GM12865 (cell line): ENCODE measurements at places on chromosomes 1 and 21.

DNA sequence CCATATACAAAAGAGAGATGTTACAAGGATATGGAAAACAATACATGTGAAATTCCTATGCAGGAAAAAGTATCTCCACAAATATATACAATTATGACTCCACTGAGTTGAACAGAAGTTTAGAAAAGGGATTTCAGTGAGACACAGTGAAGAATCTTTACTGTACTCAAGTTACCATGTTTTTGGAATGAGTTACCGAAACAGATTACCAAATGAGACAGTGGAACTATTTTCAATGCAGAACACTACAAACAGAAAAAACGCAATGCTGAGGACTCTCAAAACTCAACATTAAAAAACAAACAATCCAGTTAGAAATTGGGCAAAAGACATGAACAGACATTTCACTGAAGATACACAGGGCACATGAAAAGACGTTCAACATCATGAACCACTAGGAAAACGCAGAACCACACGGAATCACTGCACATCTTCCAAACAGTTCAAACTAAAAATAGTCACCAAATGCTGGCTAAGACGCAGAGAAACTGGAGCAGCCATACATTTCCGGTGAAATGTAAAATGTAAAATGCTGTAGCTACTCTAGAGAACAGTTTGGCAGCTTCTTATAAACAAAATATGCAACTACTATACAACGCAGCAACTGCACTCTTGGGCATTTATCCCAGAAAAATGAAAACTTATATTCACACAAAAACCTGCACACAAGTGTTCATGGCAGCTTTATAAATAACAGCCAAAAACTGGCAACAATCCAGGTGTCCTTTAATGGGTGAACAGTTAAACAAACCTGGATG, 118.7 kb downstream of the UBR4 start:
- no peak for DNase-seq

DNA sequence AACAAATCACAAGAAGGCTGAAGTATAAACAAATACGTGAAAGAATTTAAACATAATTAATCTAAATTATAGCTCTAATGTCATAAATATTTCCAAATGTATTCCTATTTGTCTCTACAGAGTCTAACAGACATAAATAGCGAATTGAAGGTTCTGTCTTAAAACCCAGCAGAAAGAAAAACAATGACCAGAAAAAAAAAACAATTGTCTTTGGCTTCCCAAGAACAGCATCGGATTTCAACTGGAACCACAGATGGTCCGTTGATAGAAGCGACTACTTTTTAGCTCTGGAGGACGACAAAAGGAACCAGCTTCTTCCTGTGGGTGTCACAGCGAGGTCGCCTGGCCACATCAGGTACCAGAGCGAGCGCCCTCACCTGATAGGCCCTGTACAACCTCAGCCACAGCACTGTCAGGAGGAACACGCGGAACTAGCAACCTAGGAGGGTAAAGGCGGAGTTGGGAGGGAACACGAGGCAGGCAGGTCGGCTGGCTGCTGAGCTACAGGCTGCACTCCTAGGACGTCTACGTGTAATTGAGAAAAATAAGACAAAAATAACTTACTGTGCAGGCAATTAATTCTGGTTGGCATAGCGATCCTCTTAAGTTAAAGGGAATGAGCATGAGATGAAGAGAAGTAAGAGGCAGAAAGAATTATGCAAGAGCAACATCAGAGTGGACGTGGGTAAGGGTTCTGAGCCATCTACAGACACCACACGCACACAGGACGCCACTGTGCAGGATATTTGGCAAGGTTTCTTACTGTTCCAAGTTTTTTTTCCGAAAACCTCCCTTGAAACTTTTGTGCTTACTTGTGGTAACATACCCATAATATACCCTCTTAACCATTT, 16.7 kb upstream of the PRDM15 start:
- peak; percentile 48 for DNase-seq

DNA sequence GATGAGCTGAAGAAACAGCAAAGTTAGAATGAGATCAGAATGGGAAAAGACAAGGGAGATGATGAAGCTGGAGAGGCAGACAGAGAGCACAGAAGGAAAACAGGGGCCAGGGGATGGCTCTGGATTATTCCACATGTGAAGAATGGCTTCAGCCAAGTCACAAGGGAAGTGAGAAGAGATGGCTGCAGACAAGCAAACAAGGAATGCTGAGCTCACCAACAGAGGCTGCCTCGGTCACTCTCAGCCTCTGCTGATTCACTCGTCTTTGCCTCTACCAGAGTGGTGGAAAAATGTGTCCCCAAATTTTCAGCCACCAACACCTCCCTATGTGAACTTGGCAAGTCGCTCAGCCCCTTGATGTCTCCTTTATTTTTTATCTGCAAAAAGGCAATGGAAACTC, 46.7 kb downstream of the TRABD2B start:
- DNase-seq, result no peak

GRCh38 chr1:89547563-89548116, 23.0 kb downstream of the LRRC8B start:
- peak; percentile 19 for DNase-seq

- DNase-seq, result no peak
Measured at GRCh38 chr1:65104854-65105534, 43.0 kb upstream of the AK4 start.

DNA sequence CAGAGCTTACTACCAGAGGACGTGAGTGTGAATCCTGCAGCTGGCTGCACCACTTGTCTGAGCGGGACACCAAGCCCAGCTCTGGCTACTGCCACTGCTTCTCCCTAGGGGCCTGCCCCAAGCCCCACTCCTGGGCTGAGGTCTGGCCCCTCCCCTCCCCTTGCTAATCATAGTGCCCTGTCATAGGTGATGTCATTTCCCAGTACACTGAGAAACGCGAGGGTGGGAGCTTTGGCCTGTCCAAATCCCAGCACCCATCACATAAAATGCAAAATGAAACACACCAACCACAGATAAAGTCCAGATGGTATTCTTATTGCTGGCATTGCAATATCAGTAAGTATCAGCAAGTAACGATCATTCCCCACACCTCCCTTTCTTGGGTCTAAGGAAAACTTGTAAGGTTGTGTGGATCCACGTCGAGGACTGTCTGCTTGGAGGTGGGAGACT, 77.7 kb downstream of the TOMM20 start:
- DNase-seq, result peak; percentile 73

GRCh38 chr1:236718328-236718727, 32.0 kb downstream of the ACTN2 start:
- no peak for DNase-seq

- DNase-seq, result no peak
Measured at GRCh38 chr1:161244888-161245287, 6.9 kb upstream of the NR1I3 start.

- DNase-seq, result no peak
Measured at GRCh38 chr1:36576551-36577110, 93.9 kb upstream of the CSF3R start.

- DNase-seq, result no peak
Measured at GRCh38 chr1:175822580-175822979, 79.2 kb upstream of the TNR start.

- DNase-seq, result no peak
Measured at GRCh38 chr21:32800056-32800455, 28.5 kb upstream of the PAXBP1 start.

DNA sequence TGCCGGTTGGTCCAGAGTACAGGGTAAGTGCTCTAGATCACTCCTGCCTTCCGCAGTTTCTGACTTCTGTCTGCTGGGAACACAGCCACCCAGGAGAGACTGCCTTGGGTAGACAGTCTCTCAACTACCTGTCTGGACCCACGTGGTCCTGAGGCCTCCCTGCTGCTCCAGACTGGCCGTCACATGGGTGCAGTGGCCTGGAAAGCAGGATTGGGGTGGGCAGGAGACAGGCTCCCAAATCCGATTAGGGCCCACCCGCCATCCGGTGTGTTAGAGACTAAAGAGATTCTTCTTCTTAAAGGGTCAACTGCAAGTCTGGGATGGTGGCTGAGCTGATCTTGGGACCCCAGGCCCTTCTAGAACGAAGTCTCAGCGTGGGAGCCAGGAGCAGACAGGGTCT, 105.5 kb downstream of the EBNA1BP2 start:
- no peak for DNase-seq

DNA sequence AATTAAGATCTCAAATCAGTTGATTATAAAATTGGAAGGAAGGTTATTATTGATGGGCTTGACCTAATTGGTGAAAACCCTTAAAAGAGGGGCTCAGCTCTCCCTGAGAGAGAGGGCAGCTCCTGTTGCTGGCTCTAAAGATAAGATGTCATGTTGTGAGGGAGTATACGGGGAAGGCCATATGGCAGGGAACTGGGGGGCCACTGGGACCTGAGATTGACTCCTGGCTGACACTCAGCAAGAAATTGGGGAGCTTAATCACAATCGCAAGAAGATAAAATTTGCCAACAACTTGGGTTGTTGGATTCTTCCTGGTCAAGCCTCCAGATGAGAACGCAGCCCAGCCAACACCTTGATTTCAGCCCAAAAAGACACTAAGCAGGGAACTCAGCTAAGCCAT, 69.7 kb upstream of the KCNJ6 start:
- DNase-seq, result no peak

DNA sequence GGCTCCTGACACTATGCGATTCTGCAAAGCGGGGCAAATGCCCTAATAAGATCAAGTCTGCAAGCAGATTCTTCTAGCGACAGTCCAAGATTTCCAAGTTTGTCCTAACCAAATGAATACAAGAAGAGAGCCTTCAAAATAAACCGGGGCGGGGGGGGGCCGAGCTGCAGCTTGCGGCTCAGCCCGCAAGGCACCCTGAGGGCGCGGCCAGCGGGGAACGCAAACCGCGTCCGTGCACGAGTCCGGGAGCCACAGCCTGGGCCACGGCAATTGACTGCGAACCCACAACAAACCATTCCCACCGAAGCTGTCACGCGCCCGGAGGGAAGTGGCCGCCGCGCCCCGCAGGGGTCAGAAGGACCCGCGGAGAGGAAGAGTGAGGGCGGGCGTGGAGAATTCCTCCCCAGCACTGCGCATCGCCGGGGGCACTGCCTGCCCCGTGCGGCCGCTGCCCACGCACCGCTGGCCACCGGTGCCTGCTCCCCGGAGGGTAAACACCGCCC, 687 bp downstream of the TGFBR3 start:
- peak; percentile 24 for DNase-seq

DNA sequence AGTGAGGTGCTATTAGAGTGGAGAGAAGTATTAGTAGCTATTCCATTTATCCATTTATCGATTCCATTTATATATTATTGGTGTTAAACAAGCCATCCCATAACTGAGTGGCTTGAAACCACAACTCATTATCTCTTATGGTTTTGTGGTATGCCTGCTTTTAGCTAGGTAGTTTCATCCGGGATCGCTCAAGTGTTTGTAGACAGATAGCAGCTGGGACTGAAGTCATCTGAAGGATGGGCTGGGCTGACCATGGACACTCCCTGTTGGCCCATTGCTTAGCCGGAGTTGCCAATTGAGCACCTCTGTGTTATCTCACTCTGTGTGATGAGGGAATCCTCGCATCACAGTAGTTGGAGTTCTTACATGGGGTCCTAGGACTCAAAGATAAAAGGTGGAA, 622.5 kb downstream of the PLA2G4A start:
- DNase-seq, result no peak

DNA sequence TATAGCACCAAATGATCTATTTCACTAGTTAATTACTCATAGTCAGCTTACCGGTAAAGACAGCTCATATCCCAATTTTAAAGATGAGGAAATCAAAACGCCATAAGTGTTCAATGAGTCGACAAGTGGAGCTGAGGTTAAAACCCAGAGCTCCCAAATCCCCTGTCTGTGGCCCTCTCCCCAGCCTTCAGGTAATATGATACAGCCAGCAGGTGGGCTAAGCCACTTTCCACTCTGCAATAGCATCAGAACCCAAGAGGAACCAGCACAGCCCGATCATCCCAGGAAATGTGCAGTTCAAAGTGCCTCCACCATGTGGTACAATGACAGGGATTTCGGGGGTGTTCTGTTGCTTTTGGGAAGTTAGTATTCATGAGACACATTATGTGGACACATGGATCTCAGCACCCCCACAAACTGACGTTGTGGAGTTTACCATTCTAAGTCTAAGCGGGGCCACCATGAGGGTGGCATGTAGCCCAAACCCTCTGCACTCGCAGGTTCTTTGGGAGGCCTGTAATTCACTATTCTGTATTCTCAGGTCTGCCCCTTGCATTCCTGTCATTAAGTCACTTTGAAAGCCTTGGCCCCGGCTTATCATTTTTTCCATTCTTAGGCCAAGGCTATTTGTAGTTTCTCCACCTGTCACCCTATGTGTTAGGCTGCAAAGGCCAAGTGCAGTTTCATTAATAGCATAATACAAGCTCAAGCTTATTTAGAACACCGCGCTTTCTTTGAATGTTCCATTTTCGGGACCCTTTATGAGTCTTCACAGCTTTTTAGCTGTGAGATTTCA, 26.3 kb upstream of the ACTN2 start:
- no peak for DNase-seq

GRCh38 chr1:37570528-37571334, 14.0 kb downstream of the DNALI1 start:
- no peak for DNase-seq

GRCh38 chr1:29124366-29125236, 898 bp upstream of the TMEM200B start:
- peak; percentile 63 for DNase-seq

- no peak for DNase-seq
Measured at GRCh38 chr1:61337981-61338848, 255.9 kb downstream of the NFIA start.

DNA sequence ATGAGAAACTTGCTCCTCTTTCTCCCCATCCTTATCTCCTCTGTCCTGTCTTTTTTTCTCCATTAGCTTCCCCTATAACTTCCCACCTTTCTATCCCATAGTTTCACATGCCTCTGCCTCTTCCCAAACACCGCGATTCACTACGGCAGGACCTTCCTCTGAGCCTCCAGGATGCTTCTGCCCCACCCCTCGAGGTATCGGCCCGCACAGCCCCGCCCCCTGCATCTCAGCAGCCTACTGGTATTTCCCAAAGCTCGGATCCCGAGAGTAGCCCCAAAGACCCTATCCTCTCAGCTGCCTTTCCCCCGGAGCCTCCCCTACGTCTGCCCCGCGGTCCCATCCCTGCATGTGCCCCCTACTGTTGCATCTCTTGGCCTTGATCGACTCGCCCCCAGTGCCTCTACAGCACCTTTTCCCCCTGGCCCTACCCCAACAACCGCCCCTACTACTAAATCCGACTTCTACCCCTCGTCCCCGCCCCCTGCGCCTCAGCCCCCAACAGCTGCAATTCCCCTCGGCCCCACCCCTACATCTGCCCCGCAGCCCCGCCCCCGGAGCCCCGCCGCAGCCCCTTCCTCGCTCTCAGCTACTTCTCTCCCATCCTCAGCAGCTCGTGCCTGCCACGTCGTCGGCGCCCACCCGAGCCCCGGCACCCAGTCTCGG, 512 bp downstream of the PIAS3 start:
- peak; percentile 68 for DNase-seq
